ENCODE measurements at places on chromosomes 12 and 14.

GRCh38 chr12:31714406-31715271, 14.2 kb downstream of the AMN1 start:
- no peak for DNase-seq

- DNase-seq = no peak
These were observed 174.8 kb downstream of the EFCAB11 start for GRCh38 chr14:89779707-89780106.

DNA sequence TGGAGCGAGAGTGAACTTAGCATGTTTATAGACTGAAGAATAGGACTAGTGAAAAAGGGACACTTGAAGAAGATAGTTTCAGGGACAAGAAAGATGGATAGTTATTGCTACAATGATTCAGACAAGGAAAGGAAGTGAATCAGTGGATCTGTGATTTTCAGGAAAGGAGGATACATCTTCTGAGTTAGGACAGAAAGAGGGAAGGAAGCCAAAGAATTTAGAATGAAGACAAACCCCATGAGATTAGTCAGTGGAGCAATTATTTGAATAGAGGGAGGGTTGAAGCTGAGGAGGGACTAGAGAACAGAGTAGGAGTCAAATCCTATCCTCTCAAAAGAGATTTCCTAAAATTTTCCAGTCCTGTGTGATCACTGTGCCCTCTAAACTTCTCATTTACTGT, 282.7 kb downstream of the AKAP6 start:
- DNase-seq = no peak

DNA sequence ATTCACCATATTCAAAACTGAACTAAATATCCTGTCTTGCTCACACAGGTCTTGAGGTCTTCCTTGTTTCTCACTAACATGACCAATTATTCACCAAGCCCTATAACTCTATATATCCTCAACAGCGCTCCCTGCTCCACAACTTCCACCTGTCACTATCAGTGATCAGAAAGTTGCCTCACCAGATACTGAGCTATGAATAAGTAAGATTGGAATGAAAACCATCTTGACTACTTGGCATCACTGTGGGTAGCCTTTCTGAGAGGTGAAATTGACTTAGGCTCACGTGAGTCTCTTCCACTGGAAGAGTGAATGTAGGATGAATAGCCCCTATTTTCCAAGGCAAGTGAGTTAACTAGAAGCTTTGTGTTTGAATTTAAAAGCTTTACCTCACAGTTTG, 167.1 kb downstream of the PIK3C2G start:
- DNase-seq = no peak

- no peak for DNase-seq
These were observed 206.0 kb upstream of the DCN start for GRCh38 chr12:91388573-91388972.

DNA sequence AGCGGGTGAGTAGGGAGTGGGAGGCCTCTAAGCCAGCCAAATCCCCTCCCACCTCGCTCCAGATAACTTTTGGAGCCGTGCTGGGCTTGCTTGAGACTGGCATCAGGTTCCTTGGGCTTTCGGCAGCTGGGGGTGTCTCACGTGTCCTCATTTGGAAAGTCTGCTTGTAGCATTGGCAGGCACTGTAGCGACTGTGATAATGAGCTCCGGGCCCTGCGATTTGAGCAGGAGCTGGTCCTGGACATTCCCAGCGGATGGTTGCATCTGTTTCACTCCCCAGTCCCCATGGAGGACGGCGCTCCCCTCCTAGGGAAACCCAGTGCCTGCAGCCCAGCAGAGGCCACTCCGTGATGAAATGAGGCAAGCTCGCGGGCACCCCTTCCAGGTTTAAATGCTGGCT, 49.4 kb downstream of the DGLUCY start:
- DNase-seq = no peak

GRCh38 chr12:93914281-93914680, 234.1 kb upstream of the PLXNC1 start:
- DNase-seq = no peak

DNA sequence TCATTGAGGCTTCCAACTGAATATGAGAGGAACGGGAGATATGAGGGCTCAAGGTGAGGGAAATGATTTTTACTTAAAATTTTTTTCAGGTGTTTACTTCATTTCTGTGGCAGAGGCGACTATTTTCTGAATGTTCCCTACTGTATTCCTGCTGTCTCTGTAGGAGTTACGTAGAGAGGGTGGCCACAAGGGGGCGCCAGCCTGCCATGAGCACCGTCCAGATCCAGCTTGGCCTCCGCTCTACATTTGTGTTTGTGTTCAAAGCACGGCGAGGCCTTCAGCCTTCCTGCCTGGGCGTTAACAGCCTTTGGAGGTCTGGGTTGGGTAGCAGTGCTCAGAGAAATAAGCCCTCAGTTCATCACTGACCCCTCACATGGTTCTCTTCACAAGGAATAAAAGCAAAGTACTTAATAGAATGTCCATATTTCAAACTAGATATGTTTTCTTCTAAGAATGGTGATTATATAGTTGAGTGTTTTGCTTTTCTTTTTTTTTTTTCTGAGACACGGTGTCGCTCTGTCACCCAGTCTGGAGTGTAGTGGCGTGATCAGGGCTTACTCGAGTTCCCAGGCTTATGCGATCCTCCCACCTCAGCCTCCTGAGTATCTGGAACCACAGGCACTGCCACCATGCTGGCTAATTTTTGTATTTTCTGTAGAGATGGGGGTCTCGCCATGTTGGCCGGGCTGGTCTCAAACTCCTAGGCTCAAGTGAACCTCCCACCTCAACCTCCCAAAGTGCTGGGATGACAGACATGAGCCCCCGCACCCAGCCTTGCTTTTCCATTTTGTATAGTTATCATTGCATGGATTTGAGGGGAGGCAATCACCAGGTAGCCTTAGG, 22.3 kb downstream of the CKB start:
- peak; percentile 47 for DNase-seq

- DNase-seq = no peak
These were observed 291.7 kb upstream of the FAR2 start for GRCh38 chr12:28857369-28857768.

GRCh38 chr12:105861227-105861626, 277.5 kb downstream of the NUAK1 start:
- DNase-seq = no peak

GRCh38 chr14:35535483-35536112, 1.6 kb downstream of the INSM2 start:
- DNase-seq = no peak

DNA sequence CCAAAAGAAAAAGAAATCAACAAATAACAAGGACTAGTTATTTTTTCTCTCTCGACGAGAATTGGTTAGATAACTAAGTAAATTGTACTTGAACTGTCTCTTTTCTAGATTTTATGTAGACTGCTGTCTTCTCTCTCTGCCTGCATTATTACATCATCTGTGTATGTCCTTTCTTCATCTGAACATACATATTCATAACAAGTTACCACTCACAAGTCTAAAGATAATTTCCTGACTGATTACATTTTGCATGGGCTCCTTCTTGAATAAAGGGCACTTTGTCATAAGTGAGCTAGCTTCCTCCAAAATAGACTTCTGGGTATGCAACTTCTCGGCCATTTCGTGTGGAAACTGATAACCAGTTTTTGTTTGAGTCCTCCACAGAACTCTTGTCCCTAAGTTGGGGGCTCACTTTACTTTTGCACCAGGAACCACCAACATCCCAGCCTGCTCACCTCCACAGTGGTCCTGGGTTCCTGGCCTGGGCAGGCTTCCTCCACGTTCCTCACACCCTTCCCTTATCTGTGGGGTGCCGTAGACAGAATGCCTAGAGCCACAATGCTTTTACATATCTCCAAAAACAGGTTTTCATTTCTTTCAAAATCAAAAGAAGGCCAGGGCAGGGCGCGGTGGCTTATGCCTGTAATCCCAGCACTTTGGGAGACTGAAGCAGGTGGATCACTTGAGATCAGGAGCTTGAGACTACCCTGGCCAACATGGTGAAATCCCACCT, 6.2 kb upstream of the DDX47 start:
- DNase-seq = no peak

- no peak for DNase-seq
These were observed 687 bp downstream of the ASIC1 start for GRCh38 chr12:50057896-50058670.

GRCh38 chr14:68397822-68398221, 395.0 kb downstream of the ZFP36L1 start:
- DNase-seq = no peak

DNA sequence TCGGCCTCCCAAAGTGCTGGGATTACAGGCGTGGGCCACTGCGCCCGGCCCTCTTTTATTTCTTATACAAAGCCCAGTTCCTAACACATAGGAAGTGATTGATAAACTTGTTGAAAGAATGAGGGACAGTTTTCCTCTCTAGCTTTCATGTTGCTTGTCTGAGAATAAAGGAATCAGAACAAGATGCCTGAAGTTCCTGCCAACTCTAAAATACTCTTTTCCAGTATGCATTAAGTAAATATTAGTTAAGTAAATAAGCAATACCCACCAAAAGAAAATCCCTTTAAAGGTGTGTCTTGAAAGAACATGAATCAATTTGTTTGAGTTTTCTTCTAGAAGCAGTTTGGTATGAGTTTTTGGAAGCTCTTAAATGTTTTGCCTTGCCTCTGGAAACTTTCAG, 24.4 kb upstream of the CD27 start:
- no peak for DNase-seq

DNA sequence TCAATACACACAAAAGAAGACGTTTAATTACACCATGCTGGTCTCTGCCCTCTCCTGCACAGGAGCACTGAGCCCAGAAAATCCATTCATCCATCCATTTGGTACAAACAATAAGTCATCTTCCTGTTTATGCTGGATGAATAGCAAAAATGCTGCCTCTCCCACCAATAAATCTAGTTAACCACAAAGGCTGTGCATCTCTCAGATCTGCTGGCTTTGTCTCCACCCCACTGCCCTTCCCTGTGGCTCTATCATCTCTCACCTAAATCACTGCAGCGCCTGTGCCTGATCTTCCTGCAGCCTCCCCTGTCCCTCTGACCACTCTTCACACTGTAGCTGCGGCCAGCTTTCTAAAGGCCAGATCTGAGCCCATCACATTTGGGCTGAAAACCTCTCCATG, 72.9 kb upstream of the DDX11 start:
- DNase-seq = no peak

GRCh38 chr12:100842156-100842555, 47.6 kb downstream of the ANO4 start:
- no peak for DNase-seq

- DNase-seq = no peak
These were observed 78.3 kb downstream of the TSHR start for GRCh38 chr14:81033698-81034240.

DNA sequence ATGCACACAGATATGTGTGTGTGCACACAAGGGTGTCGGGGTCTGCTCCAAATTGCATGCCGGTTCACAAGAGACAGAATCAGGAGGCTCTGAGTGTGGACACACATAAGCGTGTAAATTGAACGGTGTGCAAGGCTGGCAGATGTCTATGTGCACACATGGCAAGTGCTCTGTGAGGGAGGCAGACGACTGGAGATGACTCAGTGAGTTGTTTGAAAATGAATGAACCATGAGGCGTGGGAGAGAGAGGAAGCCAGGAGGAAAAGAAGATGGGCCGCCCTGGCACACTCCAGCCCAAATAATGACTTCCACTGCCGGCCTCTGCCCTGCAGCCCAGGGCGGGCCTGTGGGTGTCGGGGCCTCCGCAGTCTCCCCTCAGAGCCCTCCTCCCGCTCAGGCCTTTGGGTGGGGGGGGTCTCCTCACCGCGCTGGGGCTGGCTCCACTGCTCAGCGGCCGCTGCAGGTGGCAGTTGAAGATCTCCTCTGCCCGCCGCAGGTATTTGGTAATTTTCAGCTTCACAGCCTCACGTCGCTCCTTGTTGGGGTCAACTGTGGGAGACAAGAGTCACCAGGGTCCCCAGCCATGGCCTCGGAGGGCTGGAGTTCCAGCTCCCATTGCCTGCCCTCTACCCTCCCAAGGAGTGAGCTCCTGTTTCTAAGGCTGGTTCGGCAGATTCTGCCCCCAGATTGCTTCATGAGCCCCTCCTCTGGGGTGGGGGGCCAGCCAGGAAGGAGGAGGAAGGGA, 3.5 kb downstream of the RPS6KL1 start:
- DNase-seq = no peak

DNA sequence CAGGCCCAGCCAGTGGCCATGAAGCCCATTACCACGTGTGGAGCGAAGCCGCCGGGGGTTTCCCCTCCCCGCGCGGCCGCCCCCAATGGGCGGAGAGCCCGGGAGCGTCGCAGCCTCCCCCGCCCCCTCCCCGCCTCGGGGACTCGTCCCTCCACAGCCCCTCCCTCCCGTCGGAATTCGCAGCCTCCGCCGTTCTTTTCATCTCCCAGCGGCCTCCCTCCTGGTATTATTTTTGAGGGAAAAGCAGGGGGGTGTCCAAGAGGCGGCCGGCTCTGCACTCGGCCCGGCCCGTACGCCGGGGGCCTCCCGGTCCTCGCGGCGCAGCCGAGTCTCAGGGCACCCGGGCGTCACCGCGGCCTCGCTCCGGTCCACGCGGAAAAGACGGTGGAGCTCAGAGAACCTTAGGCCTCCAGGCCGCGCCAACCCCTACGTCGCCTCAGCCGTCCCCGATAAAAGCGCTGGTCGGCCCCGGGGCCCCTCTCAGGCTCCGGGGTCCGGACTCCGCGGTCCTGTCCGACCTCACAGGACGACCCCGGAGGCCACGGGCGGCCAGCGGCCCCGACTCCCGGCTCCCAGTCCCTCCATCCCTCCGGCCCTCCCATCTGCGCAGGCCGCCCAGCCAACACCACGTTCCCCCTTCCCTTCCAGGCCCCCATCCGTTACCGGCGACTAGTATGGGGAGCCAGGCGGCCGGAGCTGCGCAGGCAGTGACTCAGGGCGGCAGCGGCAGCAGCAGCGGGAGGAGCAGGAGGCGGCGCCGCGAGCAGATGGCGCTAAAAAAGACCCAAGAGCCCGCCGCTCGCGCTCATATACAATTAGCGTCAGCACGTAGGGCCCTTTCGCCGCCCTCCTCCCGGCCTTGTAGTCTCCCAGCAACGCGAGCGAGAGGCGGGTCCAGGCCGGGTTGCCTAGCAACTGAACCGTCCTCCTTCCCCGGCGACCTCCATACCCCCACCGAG, at the start of gene NAP1L1:
Gene NAP1L1, minus strand, starts transcription at position 782 of the 959 bp plus-strand sequence. CDS start 10,466 bp downstream, outside the sequence.
- peak; percentile 91 for DNase-seq

GRCh38 chr12:24226745-24227350, 277.4 kb upstream of the SOX5 start:
- peak; percentile 85 for DNase-seq

GRCh38 chr14:79660053-79660939, 551.0 kb downstream of the DIO2 start:
- DNase-seq = no peak

- DNase-seq = peak; percentile 10
These were observed 1814.2 kb upstream of the SEL1L start for GRCh38 chr14:83347874-83348273.

- DNase-seq = no peak
These were observed 7.5 kb downstream of the NID2 start for GRCh38 chr14:52061390-52061789.

DNA sequence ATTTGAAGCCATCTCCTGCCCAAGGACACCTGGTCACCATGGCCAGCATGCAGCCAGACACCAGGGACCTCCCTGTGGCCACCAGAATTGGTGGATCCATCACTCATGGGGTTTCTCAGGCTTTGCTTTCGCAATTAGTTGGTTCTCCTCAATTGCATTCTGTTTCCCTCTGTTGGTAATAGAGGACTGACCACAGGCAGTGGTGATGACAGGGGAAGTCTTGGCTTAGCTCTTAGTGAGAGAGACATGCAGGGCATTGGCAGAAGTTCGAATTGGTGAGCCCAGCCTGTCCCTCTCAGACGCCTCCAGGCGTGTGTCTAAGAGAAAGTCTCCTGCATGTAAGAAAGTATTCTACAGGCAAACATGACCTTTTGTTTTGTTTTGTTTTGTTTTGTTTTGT, 21.3 kb downstream of the HCAR2 start:
- no peak for DNase-seq

- DNase-seq = peak; percentile 32
These were observed 908 bp downstream of the ENTPD5 start for GRCh38 chr14:74018174-74018585.
